ENCODE measurements at places on chromosomes 2 and 18.

DNA sequence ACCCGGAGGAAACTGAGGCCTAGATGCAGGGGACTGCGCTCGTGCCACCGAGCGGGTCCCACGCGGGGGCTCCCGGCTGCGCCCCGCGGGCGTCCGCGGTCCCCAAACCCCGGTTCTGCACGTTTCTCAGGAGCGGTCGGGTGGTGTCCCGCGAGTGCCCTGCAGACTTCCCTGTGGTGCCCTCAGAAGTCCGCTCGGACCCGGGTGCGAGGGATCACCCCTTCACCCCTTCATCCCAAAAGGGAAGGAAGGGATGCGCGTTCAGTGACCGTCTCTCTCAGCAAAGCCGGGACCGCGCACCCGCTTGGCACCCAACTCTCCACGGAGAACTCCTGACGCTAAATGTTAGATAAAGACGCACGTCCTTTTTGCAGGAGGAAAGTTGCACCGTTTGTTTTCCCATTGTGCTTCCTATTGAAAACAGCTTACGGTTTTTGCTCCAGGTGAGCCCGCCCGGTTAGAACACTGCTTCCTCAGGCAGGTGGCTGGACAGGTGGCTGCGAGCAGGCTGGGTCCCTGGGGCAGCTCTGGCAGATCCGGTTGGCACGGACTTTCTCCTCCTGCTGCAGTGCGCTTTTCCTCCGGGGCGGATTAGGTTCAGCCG, 779 bp downstream of the DGKD start:
- DNase-seq, result no peak

GRCh38 chr2:45483997-45484396, 127.1 kb downstream of the SRBD1 start:
- DNase-seq, result peak; percentile 3

GRCh38 chr2:72198532-72199241, 51.0 kb upstream of the CYP26B1 start:
- DNase-seq, result peak; percentile 50

GRCh38 chr18:59056706-59057492, 82.8 kb upstream of the SEC11C start:
- peak; percentile 57 for DNase-seq

DNA sequence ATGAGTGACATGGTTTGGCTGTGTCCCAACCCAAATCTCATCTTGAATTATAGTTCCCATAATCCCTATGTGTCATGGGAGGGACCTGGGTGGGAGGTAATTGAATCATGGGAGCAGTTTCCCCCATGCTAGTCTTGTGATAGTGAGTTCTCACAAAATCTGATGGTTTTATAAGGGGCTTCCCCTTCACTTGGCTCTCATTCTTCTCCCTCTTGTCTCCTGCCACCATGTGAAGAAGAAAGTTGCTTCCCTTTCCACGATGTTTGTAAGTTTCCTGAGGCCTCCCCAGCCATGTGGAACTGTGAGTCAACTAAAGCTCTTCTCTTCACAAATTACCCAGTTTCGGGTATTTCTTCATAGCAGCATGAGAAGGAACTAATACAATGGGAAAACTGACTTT, 14.0 kb downstream of the DNAH7 start:
- DNase-seq, result no peak

GRCh38 chr18:56799756-56800155, 148.6 kb downstream of the WDR7 start:
- DNase-seq, result no peak

GRCh38 chr2:144835634-144836350, 315.9 kb upstream of the ZEB2 start:
- DNase-seq, result no peak

- DNase-seq, result no peak
Observed at GRCh38 chr2:122378521-122378920, 623.1 kb downstream of the TSN start.

- no peak for DNase-seq
Observed at GRCh38 chr2:45171136-45171501, 161.9 kb upstream of the SIX2 start.

- DNase-seq, result peak; percentile 78
Observed at GRCh38 chr2:157792335-157793052, 83.6 kb downstream of the ACVR1 start.

DNA sequence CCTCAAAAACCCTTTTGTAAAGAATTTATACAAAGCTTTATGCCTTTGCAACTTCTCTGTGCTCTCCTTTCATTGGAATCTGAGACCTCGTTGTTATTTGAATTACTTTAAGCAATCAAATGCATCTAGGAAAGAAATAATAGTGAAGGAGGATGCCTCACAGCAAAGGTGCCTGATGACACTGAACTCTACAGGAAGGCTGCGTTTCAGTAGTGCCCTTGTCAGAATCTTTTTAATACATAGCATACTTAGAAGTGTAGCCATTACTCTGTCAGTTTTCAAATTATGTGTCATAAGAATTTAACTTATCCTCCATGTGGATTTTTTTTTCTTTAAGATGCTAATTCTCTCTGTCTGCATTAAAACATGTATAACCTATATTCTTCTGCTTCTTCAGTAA, 9.6 kb upstream of the LYPD6B start:
- DNase-seq, result no peak

DNA sequence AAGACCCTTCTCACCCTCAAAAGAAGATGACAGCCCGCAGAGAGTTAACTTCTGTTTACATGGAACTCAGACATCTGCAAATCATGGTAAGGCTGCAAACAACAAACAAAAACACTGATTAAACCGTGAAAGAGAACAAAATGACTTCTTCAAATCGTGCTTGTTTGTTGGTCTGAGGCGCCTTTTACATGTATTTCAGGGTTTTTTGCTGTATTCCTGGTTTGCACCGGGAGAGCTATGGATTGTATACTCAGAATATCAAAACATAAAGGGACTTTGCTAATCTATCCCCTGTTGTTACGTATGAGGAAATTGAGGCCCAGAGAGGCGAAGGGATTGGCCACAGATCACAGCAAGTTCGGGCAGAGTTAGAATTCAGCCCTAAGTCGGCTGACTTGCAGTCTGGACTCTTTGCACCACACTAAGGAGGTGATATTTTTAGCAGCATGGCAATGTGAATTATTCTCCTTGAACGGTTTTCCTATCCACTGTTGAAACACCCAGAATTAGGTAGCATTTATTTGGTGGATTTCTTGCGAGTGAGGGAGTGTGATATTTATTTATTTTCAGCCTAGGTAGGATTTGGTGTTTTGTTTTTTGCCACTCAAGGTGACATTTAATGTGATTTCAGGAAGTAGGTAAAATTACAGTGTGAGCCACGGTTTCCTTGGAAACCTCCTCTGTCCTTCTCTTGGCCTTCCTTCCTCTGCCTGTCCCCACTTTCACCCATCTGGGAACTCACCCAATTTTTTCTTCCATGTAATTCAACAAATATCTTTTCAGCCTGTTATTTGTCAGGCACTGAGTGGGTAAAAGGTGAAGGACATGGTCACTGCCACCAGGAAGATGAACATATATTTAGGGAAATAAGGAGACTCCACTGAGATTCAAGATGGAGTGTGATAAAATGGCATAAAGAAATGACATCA, 980 bp upstream of the PDE6D start:
- peak; percentile 35 for DNase-seq

GRCh38 chr18:30954262-30954661, 88.3 kb downstream of the DSC3 start:
- no peak for DNase-seq

- peak; percentile 3 for DNase-seq
Observed at GRCh38 chr2:229416116-229416694, 145.1 kb upstream of the PID1 start.

- DNase-seq, result peak; percentile 54
Observed at GRCh38 chr2:203688798-203689197, 17.6 kb upstream of the CD28 start.

GRCh38 chr2:233690444-233690843, 2.2 kb upstream of the UGT1A6 start:
- no peak for DNase-seq

DNA sequence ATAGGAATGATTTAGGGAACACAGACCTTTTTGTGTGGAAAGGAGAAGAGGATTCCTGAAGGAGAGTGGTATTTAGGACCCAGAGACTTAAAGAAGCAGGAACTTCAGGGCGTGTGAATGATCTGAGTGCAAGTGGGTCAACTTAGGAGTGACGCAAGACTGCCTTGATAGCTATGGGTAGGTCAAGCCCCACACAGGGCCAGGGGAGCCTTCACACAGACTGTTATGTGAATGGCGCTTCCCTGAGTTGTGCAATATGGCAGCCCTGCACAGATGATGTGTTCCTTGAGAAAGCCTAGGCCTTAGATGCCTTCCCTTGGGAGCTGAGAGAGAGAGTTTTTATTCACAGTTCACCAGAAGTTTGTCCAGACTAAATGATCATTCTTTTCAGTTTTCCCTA, 47.1 kb upstream of the IGFBP5 start:
- DNase-seq, result no peak

- no peak for DNase-seq
Observed at GRCh38 chr18:33839452-33840211, 261.6 kb downstream of the ASXL3 start.

GRCh38 chr2:50480507-50480906, 551.4 kb downstream of the NRXN1 start:
- no peak for DNase-seq

DNA sequence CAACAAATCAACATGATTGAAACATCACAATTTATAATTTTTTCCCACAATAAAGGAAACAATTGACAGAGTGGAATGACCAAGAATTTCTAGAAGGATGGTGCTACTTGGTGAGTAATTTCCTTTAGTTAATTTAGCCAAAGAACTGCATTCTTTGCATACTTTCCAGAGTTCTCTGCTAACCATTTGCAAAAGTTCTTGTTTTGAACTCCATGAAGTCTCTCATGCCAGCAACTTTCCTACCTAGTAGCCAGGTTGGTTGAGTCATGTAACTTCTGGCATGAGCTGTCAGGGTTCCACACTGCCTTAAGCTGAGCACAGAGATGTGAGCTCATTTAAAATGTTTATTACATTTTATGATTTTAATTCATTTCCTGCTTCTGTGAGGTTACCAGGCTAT, 539.6 kb downstream of the PID1 start:
- DNase-seq, result peak; percentile 82

DNA sequence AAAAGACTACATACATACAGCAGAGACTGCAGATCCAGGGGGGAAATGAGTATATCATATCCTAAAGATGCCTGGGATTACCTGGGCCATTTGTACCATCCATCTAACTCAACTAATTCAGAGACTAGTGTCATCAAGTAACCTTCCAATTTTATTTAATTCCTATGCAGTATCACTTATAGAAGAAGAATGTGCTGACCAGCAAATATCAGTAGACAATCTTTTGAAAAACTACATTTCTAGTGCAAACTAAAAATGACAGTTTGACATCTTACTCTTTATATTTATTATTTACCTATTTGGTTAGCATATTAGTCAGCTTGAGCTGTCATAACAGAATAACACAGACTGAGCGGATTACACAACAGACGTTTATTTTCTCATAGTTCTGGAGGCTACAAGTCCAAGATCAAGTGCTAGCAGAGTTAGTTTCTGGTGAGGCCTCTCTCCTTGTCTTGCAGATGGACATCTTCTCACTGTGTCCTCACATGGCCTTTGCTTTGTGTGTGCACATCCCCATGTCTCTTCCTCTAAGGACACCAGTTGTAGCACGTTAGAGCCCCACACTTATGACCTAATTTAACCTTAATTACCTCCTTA, 47.0 kb downstream of the NCKAP5 start:
- no peak for DNase-seq

GRCh38 chr2:151729415-151729811, 4.9 kb downstream of the NEB start:
- DNase-seq, result no peak

- DNase-seq, result no peak
Observed at GRCh38 chr2:134640494-134640893, 78.3 kb downstream of the TMEM163 start.

GRCh38 chr2:218888341-218888740, 7.7 kb downstream of the WNT10A start:
- no peak for DNase-seq

DNA sequence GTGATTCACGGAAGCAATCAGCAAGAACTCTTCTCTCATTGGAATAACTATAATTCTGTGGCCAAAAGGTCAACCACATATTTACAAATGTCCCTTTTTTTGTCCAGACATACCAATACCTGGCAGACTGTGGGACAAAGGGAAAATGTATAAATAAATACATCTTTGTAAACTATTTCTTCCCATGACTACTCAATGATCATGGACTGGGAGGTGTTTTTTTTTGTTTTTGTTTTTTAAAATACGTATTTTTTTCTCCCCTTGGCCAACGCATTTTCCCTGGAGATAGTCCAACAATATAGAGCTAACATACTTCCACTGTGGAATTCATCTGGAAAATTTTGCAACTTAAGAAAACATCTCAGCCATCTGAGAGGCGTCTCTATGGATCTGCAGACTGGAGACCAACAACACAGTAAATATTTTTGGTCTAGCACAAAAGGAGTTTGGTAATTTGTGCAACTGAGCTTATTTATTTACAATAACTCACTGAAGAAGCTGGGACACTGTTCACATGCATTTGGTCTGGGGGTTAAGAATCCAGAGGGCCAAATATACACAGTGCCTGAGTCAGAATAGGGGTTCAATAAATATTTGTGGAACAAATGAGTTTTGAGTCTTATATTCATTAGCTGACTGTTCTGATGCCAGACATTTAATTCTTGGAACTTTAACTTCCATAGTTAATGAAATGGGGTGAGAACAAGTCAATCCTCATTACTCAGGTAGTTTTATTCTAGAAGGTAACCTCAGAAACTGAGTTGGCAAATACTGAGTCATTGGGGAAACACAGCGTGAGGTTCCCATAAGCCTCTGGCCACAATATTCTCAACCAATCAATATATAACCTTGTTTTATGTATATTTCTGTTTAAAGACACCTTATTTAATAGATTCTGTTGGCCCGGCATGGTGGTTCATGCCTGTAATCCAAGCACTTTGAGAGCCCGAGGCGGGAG, 36.2 kb downstream of the CCBE1 start:
- DNase-seq, result peak; percentile 75

GRCh38 chr2:8212239-8212638, 469.6 kb upstream of the ID2 start:
- DNase-seq, result no peak

DNA sequence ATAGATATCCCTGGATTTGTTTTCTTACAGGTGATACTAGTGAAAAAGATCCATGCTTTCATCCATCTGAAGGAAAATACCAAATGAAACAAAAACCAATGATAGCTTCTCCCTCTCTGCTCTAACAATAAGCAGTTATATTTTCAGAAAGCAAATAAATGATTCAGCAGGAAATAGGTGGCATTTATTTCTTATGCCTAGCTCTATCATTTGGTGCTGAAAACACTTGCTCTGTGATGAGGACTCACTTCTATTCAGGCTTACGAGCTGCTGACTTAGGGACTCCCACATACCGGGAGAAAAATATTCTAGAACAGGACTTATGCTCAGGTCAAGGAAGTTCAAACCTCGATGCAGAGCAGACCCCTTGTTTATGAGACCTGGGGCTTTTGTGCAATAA, 142.6 kb downstream of the SETBP1 start:
- no peak for DNase-seq

DNA sequence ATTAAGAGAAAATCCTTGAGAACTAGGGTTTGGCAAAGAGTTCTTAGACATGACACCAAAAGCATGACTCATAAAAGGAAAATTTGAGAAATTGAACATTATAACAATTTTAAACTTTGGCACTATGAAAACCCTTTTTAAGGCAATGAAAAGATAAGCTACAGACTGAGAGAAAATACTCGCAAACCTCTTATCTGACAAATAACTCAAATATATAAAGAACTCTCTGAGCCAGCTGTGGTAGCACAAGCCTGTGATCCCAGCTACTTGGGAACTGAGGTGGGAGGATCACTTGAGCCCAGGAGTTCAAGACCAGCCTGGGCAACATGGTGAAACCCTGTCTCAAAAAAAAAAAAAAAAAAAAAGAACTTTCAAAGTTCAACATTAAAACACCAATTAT, 70.5 kb downstream of the FAM168B start:
- DNase-seq, result peak; percentile 11

- no peak for DNase-seq
Observed at GRCh38 chr2:136225950-136226835, 108.2 kb upstream of the CXCR4 start.

All from HFFc6 (cell line).